ENCODE measurements at places on chromosomes 16 and 17. TPM values are rescaled to one million over a fixed set of nuclear protein-coding genes. Genes with fewer than 3 reads are reported as not detected.

The CLUH gene
- polyA plus RNA-seq = 17.3 TPM

- DNase-seq = peak; percentile 35
Measured at GRCh38 chr17:78653382-78653781, 76.2 kb upstream of the DNAH17 start.

The PYDC1 gene
- not detected for polyA plus RNA-seq

The ODF4 gene
- not detected for polyA plus RNA-seq

- no peak for DNase-seq
Measured at GRCh38 chr17:16465052-16465312, 27.0 kb downstream of the LRRC75A start.

GRCh38 chr16:3748307-3748706, 31.0 kb upstream of the TRAP1 start:
- peak; percentile 65 for DNase-seq

The KRTAP3-2 gene
- not detected for polyA plus RNA-seq

DNA sequence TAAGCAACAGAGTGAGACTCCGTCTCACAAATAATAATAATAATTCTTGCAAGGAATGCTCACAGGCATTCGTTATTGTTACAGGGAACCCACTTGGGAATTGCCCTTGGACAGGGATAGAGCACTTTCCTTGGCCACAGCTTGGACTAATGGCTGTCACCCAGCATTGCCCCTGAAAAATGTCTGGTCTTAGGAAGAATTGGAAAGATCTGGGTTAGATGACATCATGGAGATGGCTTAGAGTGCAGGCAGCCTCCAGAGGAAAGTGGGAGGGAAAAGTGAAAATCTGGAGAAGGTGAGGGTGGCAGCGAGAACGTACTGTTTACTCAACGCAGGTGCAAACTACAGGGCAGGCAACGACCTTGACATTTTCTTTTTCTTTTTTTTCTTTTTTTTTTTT, 59.3 kb upstream of the MRTFB start:
- no peak for DNase-seq

DNA sequence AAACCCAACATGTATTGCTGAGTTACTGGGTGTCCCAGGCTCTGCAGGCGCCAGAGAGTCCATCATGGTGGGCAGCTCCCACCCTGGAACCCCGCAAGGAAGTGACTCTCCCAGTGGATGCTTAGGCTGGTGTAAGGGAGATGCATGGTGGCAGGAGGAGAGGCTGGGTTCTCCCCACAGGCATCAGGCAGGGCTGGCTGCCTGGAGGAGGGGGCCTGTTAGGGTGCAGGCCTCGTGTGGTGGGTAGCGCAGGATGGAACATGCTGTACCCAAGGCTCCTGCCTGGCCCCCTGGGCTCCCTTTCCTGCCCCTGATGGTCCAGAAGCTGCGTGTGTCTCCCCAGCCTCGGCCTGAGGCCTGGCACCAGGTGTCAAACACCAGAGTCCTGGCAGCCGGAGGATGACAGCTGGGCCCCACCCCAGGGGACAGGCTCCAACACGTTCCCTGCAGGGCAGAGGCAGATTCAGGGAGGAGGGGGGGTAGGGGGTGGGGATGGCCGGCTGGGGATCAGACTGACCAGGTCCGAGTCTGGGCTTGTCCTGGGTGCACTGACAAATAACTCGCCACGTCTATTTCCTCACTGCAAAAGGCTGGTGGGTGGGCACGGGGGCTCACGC, 40.2 kb upstream of the CIBAR2 start:
- DNase-seq = no peak

- no peak for DNase-seq
Measured at GRCh38 chr16:68645494-68646388, 631 bp downstream of the CDH3 start.

DNA sequence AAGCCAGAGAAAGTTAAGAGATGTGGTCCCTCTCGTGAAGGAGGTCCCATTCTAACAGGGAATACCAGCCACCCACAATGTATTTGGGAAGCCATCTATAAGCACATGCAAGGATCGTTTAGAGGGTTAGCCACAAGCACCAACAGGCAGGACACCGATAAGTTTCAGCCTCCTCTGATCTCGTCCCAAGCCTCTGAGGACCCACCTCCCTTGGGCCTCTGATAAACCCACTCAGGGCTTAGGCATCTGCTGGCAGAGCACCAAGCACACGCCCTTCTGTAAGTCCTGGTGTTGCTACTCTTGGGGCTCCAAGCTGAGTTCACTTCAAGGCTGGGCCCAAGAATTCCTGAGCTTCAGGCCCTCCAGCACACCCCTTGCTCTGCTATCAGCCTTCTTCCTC, 5.4 kb upstream of the PNPO start:
- peak; percentile 20 for DNase-seq

The RHOT2 gene
- polyA plus RNA-seq = 356 TPM

- DNase-seq = no peak
Measured at GRCh38 chr16:67965668-67966548, 2.5 kb downstream of the SLC12A4 start.

DNA sequence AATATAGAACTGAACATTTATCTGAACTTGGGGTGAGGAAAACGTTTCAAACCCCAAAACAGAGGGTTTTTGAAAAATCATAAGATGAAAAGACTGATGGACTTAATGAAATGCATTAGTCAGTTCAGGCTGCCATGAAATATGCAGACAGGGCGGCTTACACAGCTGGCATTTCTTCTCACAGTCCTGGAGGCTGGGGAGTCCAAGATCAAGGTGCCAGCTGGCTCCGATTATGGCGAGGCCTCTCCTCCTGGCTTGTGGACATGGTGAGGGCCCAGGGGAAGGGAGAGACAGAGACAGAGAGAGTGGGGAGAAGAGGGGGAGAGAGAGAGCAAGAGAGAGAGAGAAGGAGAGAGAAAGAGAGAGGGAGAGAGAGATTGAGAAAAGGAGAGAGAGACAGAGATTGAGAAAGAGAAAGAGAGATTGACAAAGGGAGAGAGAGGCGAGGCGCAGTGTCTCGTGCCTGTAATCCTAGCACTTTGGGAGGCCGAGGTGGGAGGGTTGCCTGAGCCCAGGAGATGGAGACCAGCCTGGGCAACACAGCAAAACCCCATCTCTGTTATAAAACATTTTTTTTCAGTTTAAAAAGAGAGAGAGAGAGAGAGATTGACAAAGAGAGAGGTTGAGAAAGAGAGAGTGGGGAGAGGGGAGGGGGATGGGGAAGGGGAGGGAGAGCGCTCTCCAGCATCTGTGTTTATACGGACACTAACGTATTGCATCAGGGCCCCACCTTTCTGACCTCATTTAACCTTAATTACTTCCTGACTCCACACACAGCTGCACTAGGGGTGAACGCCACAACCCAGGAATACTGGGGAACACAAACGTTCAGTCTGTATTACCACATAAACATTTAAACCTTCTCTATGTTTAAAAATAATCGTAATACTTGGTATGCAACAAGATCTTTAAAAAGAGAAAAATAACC, 24.6 kb upstream of the RPH3AL start:
- no peak for DNase-seq

The PMFBP1 gene
- polyA plus RNA-seq = 2.5 TPM
